Progenitor cell of endocrine pancreas (in vitro differentiated cells): ENCODE measurements at places on chromosomes 7 and 10. TPM values are rescaled to one million over a fixed set of nuclear protein-coding genes. Genes with fewer than 3 reads are reported as not detected.

- no peak for DNase-seq
- H3K4me1 ChIP-seq = no peaks in the 10 kb centered on the region
- no peak overlapping the region for H3K4me3 ChIP-seq
- H3K27ac ChIP-seq = no peak overlapping the region
- no peaks in the 10 kb centered on the region for H3K36me3 ChIP-seq
Observed at GRCh38 chr10:46268076-46268881, 18.5 kb upstream of the ANTXRL start.

The SLC29A4 gene
- 108 and 120 TPM in 2 replicates for total RNA-seq

The FKBP6 gene
- not detected in 2 replicates for total RNA-seq

The IFIT1 gene
- total RNA-seq = 0.20 and 0.34 TPM in 2 replicates

DNA sequence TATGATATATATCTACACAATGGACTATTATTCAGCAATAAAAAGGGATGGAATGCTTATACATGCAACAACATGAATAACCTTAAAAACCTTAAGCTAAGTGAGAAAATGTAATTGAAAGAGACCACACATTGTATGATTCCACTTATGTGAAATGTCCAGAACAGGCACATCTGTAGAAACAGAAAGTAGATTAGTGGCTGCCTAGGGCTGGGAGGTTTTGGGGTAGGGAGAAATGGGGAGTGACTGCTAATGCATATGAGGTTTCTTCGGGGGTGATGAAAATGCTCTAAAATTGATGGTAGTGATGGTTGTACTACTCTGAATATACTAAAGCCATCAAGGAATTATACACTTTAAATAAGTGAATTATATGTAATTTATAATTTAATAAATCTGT lies 14.7 kb downstream of the SLC16A9 start:
- H3K27me3 ChIP-seq = no peaks in the 10 kb centered on the region
- H3K4me1 ChIP-seq = peaks cover 7% of the 10 kb centered on the region
- DNase-seq = no peak
- peaks cover 2% of the 10 kb centered on the region for H3K36me3 ChIP-seq

The PON1 gene
- total RNA-seq = 0.91 and 2.3 TPM in 2 replicates

- no peak for DNase-seq
- H3K36me3 ChIP-seq = no peaks in the 10 kb centered on the region
- H3K27ac ChIP-seq = no peak overlapping the region
- no peak overlapping the region for H3K4me3 ChIP-seq
- H3K4me1 ChIP-seq = peaks cover 4% of the 10 kb centered on the region
- no peaks in the 10 kb centered on the region for H3K27me3 ChIP-seq
Observed at GRCh38 chr7:22577470-22578001, 77.5 kb upstream of the STEAP1B start.

DNA sequence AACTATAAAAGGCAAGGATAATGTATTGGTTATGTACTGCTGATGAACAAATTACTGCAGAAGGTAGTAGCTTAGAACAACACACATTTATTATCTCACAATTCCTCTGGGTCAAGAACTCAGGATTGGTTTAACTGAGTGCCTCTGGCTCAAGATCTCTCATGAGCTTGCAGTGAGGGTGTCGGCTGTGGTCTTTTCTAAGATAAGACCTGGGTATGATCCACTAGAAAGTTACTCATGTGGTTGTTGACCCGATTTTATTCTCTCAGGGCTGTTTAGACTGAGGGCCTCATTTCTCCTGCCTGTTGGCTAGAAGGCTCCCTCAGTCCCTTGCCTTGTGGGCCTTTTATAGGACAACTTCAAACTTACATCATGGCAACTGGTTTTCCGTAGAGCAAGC lies 86.7 kb downstream of the VWDE start:
- H3K4me1 ChIP-seq = peaks cover 4% of the 10 kb centered on the region
- no peak for DNase-seq
- no peaks in the 10 kb centered on the region for H3K36me3 ChIP-seq

GRCh38 chr10:132429281-132430230 lies 32.6 kb downstream of the PWWP2B start:
- H3K27ac ChIP-seq = no peak overlapping the region
- no peak for DNase-seq
- no peaks in the 10 kb centered on the region for H3K36me3 ChIP-seq
- no peak overlapping the region for H3K4me3 ChIP-seq

The CRHR2 gene
- not detected in 2 replicates for total RNA-seq

The OR9A2 gene
- not detected in 2 replicates for total RNA-seq

DNA sequence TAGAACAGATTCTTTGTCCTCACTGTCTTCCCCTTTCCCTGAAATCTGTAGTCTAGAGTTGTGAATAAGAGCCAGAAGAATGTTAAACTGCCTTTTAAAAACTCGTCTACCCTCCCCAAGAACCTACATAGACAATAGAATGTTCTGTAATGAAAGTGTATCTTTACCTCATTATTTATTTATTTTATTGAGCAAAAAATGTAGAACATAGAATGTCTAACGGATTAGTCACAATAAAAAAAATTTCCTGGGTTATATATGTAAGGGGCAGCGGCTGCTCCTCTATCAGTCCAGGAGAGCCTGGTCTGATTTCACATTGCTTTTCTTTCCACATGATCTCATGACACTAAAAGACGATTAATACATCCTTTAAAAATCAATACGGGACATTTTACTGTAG lies 135.7 kb downstream of the SDK1 start:
- no peak overlapping the region for H3K4me3 ChIP-seq
- peaks cover 2% of the 10 kb centered on the region for H3K36me3 ChIP-seq
- peaks cover 4% of the 10 kb centered on the region for H3K4me1 ChIP-seq
- no peak for DNase-seq

GRCh38 chr10:53977267-53977666 lies 823.8 kb downstream of the PCDH15 start:
- H3K27ac ChIP-seq = no peak overlapping the region
- H3K27me3 ChIP-seq = no peaks in the 10 kb centered on the region
- no peaks in the 10 kb centered on the region for H3K4me1 ChIP-seq
- H3K4me3 ChIP-seq = no peak overlapping the region
- no peaks in the 10 kb centered on the region for H3K36me3 ChIP-seq
